LoVo (cell line): ENCODE measurements at places on chromosomes 2 and 18.
A peak's percentile ranks its signal among the peaks of the same experiment; 100 is the strongest.

GRCh38 chr2:33893824-33894223 is 294.7 kb upstream of the FAM98A start:
- no peak for DNase-seq

- no peak for DNase-seq
Measured at GRCh38 chr2:9018534-9018933, 15.1 kb upstream of the MBOAT2 start.

GRCh38 chr2:14148216-14148615 is 484.3 kb upstream of the LRATD1 start:
- no peak for DNase-seq

DNA sequence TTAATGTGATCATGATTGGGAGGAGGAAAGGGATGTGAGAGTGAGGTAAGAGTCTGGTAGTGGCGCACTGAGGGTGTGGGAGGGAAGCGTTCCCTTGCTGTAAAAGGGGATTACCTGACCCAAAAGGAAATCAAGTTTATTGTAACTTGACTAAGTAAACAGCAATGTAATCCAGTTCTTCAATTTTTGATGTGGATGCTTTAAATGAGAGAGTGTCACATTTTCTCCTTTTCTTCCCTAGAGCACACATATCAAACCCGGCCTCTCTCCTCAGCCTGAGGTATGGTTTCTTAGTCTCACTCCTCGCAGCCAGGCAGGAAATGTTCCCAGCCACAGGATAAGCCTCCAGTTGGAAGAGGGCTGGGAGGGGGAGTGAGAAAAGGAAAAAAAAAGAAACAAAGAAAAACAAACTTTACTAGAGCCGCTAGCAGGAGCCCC is 688 bp upstream of the ARHGAP28 start:
- no peak for DNase-seq

- no peak for DNase-seq
Measured at GRCh38 chr2:235333076-235333475, 160.8 kb upstream of the AGAP1 start.

DNA sequence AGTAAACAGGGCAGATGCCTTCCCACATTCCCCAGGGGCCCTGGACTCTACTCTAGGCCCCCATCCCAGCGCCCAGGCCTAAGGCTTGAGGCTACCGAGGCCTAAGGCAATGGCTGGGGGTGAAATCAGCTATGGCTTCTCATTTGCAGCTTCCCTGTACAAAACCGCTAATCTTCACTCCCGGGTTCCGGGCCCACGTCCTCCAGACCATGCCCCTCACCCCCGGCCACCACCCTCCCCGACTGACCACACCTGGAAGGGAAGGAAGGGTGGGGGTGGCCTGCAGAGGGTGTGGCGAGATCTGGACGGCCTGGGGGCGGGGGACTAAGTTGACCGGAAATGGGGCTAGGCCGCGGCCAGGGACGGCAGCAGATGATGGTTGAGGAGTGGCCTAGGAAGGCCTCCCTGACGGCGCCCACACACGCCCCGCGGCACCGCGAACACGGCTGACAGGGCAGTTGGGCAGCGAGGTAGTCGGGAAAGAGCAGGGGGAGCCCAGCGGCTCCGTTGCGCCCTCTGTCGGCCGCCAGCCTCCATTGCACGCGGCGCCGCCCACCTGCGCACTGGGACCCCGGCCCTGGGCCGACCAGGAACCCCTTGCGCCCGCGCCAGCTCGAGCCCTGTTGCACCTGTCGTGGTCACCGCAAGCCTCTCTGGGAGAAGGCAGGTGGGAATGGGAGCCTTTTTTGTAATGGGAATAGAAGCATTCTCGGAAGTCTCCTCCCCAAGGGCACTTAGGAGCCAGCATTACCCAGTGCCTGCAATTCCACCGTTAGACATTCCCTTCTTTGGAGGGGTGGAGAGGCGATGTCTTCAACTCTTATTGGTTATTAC is 117.1 kb upstream of the STPG4 start:
- peak; percentile 59 for DNase-seq
